Small intestine (tissue), 16 donors: ENCODE measurements at places on chromosomes 12 and 14. TPM values are rescaled to one million over a fixed set of nuclear protein-coding genes. Genes with fewer than 3 reads are reported as not detected.

- peak; percentile 90 for DNase-seq
These were observed 6.0 kb downstream of the ZNF219 start for GRCh38 chr14:21092273-21093011.

DNA sequence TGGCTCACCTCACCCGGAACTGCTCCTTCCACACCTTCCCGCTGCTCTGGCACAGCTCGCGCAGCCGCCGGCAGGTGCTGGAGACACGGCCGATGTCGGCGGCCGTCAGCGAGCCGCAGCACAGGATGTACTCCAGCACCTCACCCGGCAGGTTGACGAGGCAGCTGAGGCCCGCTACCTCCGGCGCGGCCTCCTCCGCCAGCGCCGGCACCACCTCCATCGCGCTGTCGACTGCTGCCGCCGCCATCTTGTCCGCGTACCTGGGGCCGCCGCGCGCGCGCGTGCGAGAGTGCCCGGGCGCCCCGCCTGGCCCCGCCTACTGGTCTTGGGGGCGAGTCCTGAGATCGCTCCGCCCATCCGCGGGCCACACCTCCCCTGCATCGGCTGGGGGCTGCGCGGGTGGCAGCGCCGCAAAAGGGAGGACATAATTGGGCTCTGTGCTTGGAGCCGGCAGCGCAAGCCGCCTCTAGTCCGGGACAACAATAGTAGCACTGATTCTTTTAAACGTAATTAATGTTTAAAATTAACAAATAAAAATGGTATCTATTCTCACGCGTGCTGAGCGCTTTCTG lies at the start of gene FBXO21:
TSS of gene FBXO21 (minus strand) at position 261 of the 572 bp plus-strand sequence. CDS start at position 247, 14 bp downstream.
- peak; percentile 95 for DNase-seq

- DNase-seq = peak; percentile 13
These were observed 370 bp downstream of the HRK start for GRCh38 chr12:116880817-116881324.

GRCh38 chr12:66467932-66468331 lies 165.6 kb downstream of the HELB start:
- no peak for DNase-seq

DNA sequence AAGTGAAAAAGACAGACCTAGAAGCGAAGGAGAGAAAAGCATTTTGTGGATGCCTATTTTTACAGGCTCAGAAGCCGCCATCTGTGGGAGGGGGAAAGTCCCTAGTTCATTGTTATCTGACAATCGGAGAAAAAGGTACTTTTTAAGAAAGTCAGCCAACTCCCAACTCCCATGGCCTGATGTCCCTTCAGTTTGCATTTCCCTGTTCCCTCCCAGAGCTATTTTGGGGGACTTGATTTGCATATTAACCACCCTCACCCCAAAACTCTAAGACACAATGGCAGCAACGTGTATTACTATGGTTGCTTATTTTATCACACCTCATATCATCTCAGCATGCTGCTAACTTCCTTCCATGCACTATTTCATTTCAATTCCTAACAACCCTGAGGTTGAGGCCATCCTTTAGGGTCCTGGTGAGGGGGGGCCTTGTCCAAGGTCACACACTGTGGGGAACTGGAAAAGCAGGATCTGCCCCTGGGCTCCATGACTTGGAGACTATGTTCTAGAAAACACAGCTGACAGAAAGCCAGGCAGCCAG lies 18.7 kb downstream of the HVCN1 start:
- DNase-seq = no peak

GRCh38 chr12:7354529-7354928 lies 50.7 kb downstream of the ACSM4 start:
- DNase-seq = no peak

DNA sequence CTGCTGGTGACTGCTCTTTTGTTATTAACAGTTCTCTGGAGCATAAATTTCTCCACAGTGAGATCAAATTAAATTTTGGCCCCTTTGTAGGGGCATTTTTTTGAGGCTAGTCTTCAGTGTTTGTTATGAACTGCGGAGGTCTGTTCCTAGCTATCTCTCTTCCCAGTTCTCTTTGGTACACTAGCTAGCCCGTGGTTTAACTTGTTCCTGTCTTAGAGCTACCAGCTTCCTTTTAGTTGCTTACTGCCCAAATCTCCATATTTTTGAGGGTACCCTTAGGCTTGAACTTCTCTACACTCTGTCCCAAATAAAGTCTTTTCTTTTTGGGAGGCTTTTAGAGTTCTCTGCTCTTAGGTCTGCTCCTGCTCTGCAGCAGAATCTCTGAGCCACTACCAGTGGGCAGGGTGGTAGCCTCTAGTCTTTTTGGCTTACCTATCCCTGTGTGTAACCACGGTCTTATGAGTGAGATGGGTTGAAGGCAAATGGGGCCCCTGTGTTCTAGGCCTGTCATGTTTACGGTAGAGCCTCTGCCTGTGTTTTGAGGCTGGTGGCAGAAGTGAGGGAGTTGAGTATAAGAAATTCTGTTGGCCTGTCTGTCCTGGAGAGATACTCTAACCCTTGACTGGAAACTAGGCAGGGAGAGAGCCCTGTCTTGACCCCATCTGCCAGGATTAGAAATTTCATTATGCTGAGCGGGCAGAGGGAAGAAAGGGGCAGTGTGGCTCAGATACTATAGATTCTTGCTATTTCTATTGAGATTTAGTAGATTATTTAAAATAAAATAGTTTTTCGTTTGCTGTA lies 21.0 kb downstream of the CNOT2 start:
- DNase-seq = no peak

GRCh38 chr12:129401572-129401971 lies 502.3 kb downstream of the TMEM132D start:
- DNase-seq = peak; percentile 82

DNA sequence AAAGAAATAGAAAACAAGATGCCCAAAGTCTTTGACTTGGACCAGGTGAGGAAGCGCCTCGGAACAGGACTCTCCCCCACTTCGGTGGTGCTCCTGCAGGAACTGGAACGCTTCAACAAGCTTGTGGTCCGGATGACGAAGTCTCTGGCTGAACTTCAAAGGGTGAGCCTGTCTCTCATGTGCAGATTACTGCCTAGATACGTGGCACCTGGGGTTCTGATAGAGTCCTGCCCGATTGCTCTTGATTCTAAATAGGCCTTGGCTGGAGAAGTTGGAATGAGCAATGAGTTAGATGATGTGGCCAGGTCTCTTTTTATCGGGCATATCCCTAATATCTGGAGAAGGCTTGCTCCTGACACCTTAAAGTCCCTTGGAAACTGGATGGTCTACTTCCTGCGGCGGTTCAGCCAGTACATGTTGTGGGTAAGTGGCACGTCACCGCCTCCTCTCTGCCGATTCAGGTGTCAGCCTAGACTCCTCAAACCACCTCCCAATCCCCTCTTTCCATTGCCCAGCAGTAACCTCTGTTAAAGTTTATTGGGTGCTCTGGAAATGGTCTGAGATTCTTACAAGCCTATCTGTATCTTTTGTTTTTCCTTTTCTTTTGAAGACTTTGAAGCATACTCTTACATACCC lies 40.8 kb downstream of the CCDC92 start:
- no peak for DNase-seq

DNA sequence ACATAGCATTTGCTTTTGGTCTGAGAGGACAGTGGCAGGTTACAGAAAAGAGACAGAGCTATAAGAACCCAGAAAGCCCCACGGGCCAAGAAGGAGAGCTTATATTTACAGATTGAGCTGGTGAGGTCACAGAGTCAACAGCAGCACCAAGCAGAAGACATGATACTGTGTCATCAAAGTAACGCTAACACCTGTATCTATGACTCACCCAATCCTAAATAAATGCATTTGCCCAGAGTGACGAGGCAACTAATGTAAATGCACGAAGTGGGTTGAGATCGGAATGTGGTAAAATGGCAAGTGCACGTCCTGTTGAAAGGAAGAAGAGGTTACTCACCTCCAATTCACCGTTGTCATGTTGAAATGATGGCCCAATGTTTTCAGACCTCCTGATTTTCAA lies 6.7 kb upstream of the CD163L1 start:
- no peak for DNase-seq

DNA sequence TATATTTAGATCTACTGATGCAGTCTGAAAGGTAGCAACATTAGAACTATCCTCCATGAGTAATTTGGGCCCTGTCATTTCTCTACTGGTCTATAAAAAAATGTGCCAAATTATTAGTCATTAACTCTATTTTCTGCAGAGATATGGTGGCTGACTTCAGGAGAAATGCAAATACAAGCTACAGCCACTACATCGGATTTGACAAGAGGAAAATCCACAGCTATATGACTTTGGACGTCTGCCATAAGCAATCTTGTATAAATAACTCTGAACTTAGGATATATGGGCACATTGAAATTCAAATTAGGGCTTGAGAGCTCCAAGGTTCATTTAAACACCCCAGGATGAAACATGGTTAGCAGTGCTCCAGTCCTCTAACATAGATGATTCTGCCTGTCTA lies 983.0 kb upstream of the LRFN5 start:
- DNase-seq = peak; percentile 1

DNA sequence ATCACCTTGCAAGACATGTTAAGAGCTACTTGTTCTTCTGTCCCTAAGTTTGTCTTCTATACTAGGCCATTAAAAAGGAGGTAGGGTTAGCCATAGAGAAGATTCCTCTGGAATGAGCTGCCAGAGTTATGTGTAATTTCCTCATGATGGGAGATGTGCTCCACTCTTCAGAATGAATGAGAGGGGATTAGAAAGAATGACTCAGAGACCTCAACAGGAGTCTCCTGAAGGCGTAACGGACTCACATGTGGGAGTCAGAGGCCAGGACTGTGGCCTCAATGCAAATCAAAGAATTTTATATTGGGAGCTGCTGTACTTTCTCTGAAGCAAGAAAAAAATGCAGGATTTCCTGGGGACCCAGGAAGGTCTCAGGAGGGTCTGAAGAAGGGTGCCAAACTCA lies 87.8 kb upstream of the ATXN7L3B start:
- DNase-seq = no peak

DNA sequence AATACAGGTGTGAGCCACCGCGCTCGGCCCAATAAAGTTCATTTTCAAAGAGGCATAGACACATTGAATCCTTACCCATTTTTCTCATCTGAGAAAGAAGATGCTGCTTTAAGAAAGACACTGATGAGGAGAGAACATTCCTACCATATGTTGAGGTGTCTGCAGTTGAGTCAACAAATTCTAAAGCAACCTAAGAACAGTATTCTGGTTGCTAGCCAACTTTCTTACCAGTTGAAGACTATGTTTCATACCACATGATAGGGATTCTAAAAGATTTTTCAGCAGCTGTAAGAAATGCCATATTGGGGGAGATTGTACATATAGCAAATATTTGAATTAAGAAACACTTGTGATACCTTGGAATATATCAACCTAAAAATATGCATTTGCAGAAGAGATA lies 160.1 kb downstream of the SRGAP1 start:
- no peak for DNase-seq

DNA sequence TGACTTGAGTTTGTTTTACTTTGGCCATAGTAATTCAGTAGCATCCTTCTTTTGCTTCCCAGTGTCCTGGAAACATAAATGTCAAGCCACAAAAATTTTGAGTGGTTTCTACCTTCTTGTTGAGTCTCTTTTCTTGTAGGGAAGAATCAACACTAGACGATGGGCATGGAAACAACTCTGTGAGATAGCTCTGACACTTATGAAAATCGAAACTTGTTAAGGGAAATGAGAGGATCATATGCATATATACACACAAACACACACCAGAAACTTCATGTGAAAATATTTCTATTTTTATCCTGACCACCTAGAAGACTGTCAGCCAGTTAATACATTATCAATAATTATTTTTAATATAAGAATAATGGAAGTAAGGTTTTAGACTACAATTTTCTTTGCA lies 1247.3 kb upstream of the FLRT2 start:
- no peak for DNase-seq

DNA sequence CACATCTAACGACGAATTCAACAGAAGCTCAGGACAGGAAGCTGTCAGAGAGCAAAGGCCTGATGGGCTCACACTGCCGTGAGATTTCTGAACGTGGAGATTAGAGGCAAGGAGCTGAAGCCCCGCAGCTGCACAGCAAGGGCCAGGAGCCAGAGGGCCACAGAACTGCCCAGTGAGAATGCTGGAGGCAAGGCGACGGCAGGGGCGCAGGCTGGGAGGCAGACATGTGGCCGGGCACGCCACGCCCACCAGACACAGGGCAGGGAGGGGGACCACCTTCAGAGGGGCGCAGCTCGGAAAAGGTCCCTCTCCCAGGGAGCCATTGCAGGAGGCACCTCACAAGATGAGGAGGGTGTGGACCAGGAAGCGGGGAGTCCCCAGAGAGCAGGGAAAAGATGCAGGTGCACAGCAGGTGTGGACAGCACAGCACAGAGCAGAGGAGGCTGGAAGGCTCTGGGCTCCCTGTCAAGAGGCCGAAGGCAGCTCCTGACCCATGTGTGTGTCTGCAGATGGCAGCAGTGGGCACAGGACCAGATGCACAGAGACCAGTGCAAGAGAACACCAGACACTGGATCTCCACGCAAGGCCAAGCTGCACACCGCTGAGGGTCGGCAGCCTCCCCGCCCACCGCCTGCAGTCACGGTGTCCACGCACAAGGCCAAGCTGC lies 23.0 kb downstream of the BTBD6 start:
- no peak for DNase-seq

DNA sequence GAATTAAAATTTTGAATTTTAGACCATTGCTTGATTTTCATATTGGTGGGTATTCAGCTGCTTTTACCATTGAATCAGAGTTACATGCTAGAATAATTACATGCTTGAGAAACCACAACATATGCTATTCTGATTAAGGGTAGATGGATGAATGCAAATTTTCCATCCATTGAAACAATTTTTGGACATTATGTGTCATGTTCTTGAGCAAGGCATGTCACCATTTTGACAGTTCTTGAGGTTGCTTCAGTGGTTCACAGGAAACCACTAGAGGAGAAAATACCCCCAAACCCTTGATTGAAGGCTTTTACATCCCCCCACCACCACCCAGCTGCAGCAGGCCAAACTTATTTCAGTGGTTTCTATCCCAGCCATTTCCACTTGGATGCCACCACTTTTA lies 13.5 kb downstream of the UBR7 start:
- no peak for DNase-seq

DNA sequence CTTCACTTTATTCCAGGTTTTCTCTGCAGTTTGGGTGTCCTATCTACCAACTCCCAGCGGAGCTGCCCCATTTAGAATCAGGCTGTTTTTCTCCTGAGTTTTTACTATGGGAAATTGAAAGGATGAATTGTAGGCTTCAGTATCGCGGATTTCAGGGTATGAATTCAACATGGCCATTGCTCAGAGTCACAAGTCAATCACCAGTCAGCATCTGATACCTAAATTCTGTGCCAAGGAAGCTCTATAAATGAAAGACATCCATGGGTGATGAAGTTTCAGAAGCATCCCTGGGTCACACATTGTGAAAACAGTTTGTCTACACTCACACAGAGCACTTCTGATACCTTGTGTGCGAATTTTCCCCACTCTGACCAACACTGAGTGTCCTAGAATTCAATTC lies 35.8 kb upstream of the YY1 start:
- DNase-seq = no peak

GRCh38 chr14:33814010-33814409 lies 136.9 kb downstream of the EGLN3 start:
- no peak for DNase-seq

- DNase-seq = no peak
These were observed 113.0 kb downstream of the BEGAIN start for GRCh38 chr14:100474196-100474595.

TAS2R8 gene
- polyA plus RNA-seq = not detected

PRICKLE1 gene
- polyA plus RNA-seq = 0.22 TPM

UNC79 gene
- polyA plus RNA-seq = not detected

RND1 gene
- polyA plus RNA-seq = 6.3 TPM

CPM gene
- 11.6 TPM for polyA plus RNA-seq

ARHGEF25 gene
- polyA plus RNA-seq = 6.0 TPM

ADAM20 gene
- not detected for polyA plus RNA-seq

PRB2 gene
- polyA plus RNA-seq = not detected

CLEC6A gene
- polyA plus RNA-seq = not detected
